OCI-LY7 (cell line): ENCODE measurements at places on chromosomes 5 and 9.

- DNase-seq, result no peak
These were observed 216.8 kb downstream of the FOXD4L6 start for GRCh38 chr9:40911647-40912046.

DNA sequence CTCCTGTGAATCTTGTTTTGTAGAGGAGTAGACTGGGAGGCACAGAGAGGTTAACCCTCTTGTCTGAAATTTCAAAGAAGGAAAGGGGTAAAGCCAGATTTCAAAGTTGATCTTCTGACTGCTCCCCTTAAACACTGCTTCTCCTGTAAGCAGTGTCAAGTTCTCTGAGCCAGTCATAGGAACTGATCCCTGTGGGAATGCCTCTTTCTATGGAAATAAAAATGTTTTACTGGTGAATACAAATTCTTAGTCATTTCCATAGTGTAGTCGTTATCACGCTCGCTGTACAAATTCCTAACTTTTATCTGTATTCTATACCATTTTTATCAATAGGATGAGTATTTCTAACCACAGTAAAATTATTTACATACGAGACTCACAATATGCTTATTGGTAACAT is 66.3 kb upstream of the PRRC1 start:
- DNase-seq, result no peak

DNA sequence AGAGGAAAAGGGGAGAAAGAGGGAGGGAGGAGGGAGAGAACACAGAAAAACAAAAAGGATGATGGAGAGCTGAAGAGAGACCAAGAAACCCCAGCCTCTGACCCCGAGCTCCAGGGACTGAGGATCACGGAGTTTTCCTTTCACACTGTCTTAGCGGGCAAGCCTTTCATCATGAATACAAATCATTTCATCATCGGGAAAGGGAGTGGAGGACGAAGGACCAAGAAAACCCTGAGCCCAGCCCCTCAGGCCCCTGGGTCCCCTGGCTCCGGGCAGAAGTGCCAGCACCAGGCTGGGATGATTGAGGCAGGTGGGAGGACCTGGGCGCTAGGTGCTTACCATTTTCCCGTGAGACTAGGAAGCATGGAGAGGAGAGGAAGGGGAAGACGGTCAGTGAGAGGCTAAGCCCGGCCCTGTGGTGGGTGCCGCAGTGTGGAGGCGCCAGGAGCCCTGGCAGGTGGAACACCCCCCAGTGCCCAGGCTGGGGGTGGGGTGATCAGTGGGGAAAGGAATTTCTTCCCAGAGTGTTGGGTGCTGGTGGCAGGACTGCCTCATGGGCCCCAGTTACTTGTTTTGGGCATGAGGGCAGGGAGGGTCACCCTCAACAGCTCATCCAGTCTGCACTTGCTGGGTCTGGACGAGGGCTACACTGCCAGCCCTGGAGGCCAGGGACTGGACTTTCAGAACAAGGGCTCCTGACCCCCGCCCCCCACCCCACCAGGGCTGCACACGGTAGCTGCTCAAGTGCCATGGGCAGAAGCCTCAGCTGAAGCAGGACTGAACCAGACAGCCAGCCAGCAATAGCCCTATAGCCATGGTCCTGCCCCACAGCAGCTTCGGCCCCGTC is 49.0 kb upstream of the SARDH start:
- no peak for DNase-seq

DNA sequence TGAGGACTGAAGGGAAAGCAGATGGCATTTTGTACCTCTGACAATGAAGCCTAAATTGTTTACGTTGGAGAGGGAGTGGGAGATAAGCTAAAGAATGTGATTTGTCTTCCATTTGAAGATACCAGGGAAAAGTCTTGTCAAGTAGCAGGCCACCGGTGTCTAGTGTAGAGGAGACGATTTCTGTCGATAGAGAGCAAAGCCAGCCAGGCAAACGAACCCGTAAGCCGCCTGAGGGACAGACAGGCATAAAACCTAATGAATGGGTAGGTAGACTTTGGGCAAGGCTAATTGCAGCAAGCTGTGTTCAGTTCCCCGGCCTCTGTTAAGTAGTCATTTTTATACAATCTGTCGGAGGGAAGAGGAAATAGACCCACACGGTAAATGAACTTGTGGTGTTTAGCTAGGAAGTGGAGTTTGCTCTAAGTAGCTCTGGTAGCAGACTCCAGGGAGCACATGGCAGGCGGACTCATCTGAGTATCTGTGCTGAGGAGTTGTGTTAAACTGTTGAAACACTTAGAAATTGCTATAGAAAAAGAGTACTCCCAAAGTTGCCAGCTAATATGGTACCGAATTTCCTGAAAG is 28.8 kb downstream of the SMARCA2 start:
- DNase-seq, result no peak

- no peak for DNase-seq
These were observed 5.3 kb downstream of the TENT2 start for GRCh38 chr5:79617539-79617938.

- DNase-seq, result no peak
These were observed 61.4 kb upstream of the GLRX start for GRCh38 chr5:95884017-95884325.

GRCh38 chr5:124536333-124536732 is 210.1 kb downstream of the ZNF608 start:
- no peak for DNase-seq

DNA sequence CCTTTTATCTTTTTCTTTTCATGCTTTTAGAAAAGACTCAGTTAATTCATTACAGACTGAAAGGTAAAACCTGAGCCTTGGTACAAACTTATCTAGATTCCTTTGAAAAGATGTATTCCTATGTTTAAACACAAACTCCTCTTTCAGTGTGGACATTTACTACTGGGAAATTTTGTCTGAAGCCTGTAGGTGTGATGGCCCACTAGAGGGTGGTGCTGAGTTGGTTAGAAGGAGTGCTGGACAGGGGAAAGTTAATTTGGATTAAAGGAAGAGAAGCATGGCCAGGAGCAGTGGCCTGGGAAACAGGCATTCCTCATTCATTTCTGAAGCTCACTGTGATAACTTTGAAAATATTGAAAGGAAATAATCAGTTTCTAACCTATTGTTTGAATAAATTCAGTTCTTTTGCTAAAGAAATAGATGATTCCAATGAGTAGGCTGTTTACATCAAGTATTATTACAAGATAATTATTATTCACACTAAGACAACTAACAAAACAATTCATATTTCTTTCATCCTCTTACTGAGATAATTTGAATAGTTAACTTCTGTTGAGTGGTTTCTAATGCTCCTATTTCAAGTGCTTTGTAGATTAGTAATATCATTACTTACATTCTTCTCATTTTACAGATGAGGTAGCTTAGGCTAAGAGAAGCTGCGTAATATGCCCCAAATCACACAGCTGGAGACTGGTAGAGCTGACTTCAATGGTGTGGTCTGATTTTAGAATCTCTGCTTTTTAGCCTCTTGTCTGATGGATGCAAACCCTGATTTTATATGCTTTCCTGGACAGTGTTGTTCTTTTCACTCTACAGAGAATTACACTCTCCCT is 150.9 kb downstream of the ADGRV1 start:
- DNase-seq, result peak; percentile 6

DNA sequence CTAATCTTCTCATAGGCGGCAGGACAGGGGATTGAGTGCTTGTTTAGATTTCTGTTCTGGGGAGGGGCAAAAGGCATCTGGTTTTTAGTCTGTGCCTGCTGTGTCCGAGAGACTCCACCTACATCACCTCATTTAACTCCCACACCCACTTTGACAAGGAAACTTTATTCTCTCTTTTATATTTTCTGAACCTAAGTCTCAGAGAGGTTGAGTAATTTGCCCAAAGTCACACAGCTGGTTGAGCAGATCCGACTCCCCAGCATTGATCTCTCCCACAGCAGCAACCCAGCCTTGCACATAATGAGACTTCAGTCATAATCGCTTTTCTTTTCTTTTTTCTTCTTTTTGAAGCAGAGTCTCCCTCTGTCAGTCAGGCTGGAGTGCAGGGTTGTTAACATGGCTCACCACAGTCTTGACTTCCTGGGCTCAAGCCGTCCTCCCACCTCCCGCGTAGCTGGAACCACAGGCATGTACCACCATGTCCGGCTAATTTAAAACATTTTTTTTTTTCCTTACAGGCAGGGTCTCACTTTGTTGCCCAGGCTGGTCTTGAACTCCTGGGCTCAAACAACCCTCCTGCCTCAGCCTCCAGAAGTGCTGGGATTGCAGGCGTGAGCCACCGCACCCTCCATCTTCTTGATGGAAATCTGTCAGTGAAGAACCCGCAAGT is 36.5 kb upstream of the ANKRD33B start:
- no peak for DNase-seq

DNA sequence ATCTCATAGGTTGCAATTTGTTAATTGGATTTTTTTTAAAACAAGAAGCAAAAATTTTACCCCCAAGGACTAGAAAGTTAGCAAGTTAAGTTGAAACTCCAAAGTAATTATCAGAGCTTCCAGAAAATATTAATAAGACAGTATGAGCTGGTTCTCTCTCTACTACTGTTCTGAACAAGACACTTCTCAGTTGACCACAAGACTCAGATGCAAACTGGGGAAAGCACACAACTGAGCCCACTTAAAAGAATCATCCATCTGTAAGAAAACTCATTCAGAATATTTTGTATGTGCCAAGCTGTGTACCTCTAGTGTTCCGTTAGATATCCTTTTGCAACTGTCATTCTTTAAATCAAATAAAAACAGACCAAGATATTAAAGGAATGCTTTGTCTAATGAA is 60.0 kb downstream of the MAP1B start:
- no peak for DNase-seq
